ENCODE measurements at places on chromosomes 5 and 9.

- DNase-seq: peak; percentile 19
These were observed 24.4 kb downstream of the RNF145 start for GRCh38 chr5:159184858-159185381.

DNA sequence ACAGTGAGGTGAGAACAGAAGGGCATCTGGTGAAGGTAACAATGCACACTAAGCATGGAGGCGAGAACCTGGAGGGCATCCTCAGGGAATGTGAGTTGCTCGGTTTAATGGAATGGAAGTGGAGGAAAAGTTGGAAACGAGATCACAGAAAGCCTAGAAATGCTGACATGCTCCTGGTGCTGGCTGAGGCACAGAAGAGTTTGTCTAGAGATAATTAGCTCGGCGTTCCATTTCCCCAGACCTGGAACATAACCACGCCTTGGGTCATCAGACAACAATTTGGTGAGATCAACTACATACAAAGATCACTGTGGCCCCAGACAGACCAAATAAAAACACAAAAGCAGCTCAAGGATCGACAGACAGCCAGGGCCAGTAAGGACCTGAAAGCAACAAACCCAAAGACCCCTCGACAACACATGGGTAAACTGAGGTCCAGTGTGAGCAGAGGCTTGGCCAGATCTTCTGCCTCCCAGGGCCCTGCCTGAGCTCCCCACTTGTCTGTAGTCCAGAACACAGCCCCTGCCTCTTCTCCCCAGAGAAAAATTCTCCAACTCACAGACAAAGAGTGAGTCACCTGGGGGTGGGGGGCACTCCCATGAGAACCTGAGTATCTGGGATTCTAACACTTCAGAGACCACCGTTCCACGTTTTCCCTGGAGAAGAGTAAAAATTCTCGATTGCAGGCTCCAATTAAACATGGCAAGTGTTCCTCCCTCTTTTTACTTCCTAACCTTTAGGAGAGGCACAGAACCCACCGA lies 52.5 kb downstream of the SHB start:
- DNase-seq: no peak

DNA sequence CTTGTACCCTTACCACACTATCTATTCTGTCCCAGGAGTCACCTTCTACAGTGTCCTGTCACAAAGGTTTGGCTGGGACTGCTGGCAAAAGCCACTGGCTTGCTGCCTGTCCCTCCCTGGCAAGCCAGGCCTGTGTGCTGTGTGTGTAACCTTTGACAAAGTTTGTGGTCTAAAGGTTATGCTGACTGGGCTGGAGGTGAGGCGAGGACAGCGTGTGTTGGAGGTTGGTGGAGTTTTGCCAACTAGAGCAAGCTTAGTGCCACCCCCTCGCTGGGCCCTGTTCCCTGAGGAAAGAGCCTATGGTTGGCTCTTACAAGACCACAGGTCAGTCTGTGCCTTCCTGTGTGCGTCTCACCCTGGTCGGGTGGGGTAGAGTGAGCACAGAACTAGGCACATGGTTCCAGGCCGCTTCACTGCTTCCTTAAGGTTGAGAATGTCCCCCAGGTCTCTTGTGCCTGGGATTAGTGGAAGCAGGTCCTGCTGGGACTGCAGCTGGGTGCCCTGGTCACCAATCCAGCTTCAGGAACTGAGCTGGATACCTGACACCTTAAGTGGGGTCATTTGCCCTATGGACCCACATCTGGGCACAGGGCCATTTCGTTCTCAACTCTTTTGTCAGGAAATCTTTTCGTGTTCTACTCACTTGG lies 152.2 kb downstream of the GADD45G start:
- no peak for DNase-seq

DNA sequence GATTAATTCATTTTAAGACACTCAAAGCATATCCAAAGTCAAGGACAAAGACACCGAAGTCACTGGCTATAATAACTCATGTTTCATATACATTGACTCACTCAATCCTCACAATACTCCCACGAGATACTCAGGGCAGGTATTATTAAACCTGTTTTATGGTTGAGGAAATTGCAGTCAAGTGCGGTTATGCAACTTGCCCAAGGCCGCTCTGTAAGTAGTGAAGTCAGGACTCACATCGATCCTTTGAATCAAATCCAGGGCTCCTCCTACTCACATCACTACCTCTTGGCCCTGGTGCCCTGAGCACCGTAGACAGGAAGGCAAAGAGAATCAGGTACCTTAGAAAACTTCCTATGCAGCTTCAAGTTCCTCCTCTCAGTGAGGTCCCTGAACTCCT lies 87.8 kb upstream of the APC start:
- no peak for DNase-seq

- DNase-seq: no peak
These were observed 10.8 kb downstream of the SARDH start for GRCh38 chr9:133727277-133727875.

DNA sequence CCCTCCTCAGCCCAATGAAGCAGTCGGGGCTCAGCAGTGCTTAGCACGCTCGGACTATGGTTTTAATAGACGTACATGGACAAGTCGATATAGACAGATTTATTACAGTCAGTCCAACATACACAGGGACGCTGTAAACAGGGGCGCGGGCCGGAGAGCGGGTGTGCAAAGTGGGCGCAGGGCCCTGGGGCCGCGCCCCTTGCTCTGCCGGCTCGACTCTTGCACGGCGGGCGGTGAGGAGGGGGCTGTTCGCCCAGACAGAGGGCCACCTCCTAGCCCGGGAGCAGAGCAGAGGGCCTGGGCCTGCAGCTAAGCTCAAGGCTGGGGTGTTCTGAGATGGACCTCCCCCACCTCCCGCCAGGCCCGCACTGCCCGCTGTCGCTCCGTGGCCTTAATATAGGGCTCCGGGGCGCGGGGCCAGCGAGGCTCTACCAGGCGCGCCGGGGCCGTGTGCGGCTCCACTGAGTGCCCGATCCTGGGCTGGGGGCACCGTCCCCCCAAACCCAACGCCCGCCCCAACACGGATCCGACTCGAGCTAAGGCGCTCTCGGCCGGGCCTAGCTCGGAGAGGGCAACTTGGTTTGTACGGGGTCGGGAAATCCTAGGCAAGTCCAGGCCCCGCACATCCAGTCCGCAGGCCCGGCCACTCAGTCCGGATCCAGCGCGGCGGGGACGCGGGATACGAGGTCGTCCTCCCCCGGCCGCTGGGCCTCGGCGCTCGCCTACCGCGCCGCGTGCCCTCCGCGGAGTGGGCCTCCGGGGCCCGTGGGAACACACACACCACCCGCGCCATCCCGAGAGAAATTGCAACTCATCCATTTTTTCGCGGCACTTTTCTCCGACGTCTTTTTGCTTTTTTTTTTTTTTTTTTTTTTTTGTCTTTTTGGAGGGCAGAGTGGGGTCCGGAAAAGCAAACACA lies 6.1 kb downstream of the PITX1 start:
- no peak for DNase-seq

GRCh38 chr9:106936680-106937079 lies 73.7 kb downstream of the ZNF462 start:
- no peak for DNase-seq

- no peak for DNase-seq
These were observed 49.7 kb downstream of the POU4F3 start for GRCh38 chr5:146388386-146388785.

- DNase-seq: no peak
These were observed 442.6 kb downstream of the MAT2B start for GRCh38 chr5:163947848-163948666.

DNA sequence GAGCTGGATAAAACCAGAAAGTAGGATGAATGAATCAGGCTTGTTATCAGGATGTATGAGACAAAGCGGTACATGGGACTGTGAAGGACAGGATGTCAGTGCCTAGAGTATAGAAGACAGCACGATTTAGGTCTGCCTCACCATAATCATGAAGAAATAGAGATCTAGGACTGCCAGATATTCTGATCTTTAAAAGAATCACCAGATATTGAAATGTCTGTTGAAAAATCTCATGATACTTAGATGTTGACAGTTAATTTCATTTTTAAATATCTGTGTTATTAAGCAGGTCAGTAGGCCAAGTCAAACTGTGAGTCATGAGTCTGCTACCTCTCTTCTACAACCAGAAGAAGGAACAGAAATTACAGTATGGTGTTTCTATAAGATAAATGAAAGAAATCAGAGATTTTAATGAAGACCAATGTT lies 65.0 kb downstream of the ST8SIA4 start:
- no peak for DNase-seq

DNA sequence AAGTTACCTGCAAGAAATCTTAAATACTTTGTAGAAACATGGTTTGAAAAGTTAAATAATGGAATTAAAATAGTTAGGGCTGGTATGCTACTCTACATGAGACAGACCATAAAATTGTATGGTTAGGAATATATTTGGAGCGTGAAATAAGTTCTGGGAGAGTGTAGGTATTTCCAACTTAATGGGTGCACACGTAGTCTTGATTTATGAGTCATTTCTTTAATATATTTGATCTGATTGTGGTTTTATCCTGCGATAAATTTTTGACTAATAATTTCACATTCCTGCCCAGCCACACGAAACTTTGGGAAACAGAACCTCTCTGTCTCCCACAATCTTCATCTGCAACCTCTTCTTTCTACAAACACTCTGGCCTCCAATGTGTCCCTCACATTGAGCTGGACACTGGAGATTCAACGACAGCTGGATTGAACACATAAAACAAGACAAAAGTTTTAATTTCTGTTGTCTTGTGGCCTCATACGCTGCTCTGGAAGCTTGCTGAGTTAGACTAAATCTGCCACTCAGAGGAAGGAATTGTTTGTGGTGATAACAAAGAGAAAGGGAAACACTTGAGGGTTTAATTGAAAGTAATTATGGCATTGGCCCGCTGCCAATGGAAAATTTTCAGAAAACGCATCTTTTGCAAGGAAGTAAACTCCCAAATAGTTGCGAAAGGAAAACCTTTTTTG lies 201.8 kb upstream of the ZNF608 start:
- no peak for DNase-seq

GRCh38 chr5:168707716-168708695 lies 128.8 kb upstream of the PANK3 start:
- no peak for DNase-seq

- no peak for DNase-seq
These were observed 91.5 kb downstream of the TLE4 start for GRCh38 chr9:79663300-79663699.

DNA sequence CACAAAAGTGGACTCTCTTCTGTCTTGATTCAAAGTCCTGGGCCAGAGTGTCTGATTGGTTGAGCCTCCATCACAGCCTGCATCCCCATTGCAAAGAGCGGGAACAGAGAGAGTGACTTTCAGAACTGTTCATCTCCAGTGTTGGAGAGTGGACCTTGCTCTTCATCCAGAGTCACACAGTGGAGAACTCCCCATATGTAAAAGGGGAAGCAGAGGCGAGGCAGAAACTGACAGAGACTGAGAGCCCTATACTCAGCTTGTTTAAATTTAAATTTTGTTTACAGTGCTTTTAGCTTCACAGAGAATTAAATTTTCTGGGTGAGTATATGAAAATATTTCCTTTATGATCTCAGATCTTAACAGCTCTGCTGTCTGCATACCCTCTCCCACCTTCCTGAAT lies 70.0 kb upstream of the SSBP2 start:
- DNase-seq: no peak

GRCh38 chr5:87853541-87853940 lies 415.1 kb downstream of the TMEM161B start:
- no peak for DNase-seq

- DNase-seq: no peak
These were observed 284.7 kb downstream of the SMARCA2 start for GRCh38 chr9:2299843-2300205.

- DNase-seq: no peak
These were observed 124.3 kb downstream of the HSD17B3 start for GRCh38 chr9:96177719-96178028.

- DNase-seq: peak; percentile 61
These were observed 453.5 kb downstream of the RAB3C start for GRCh38 chr5:59036274-59036961.

DNA sequence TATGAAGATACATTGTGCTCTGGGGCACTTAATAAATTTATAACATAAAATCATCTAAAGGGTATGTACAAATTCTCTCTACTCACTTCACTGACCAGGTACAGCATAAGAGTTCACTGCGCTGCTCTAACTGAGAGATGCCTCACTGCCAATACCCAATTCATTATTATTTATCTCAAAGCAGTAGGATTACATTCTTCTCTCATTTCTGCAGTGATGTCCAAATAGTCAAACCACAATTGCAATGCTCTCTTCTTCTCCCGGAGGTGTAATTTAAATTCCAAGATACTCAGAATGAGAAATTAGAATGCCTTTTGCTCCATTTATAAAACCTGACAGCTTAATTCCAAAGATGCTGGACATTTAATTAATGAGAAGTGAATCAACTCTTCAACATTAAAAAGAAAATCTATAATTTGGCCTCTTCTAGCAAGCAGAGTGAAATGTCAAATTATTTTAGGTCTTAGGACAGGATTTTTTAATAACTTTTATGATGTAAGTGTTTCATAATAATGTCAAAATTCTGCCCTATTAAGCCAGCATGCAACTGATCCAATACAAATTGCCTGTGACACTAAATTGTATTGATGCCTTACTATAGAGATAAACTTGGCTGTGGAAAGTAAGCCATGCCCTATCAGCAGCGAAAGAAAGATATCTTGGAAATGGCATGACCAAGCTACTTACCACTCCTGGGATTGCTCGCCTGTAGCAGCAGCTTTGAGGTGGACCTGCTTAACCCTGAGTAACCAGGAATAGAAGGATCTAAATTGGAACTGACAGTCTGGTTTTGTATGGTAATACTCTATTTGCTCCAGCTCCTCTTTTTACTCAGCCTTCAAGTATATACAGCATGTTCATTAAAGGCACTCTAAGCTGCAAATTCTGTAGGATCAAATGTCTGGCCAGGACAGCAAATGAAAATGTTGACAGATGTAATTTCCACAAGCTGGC lies 374.2 kb upstream of the TYRP1 start:
- no peak for DNase-seq

GRCh38 chr5:127079994-127080491 lies 6.7 kb upstream of the C5orf63 start:
- DNase-seq: no peak

DNA sequence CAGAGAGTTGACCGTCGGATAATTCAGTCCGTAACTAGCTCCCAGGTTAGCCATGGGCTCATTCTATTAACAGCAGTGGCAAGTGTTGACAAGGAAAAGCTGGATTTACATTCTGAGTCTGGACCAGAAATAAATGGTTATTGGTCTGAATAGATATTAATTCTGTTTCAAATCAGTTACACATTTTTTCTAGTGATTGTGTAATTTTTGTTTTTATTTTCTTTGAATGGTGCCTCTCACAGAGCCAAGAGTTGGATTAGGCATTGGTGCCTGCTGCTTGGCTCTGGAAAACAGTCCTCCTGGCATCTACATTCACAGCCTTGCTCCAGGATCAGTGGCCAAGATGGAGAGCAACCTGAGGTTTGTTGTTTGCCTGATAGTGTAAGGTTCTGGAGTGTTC lies 115.1 kb downstream of the GOLPH3 start:
- no peak for DNase-seq
